ENCODE measurements at places on chromosomes 5 and 9.

- DNase-seq = no peak
These were observed 61.3 kb downstream of the ANKH start for GRCh38 chr5:14810282-14810681.

- no peak for DNase-seq
These were observed 35.4 kb downstream of the KDM4C start for GRCh38 chr9:6793203-6793602.

GRCh38 chr9:134942788-134943184 lies 25.1 kb upstream of the FCN1 start:
- DNase-seq = no peak

DNA sequence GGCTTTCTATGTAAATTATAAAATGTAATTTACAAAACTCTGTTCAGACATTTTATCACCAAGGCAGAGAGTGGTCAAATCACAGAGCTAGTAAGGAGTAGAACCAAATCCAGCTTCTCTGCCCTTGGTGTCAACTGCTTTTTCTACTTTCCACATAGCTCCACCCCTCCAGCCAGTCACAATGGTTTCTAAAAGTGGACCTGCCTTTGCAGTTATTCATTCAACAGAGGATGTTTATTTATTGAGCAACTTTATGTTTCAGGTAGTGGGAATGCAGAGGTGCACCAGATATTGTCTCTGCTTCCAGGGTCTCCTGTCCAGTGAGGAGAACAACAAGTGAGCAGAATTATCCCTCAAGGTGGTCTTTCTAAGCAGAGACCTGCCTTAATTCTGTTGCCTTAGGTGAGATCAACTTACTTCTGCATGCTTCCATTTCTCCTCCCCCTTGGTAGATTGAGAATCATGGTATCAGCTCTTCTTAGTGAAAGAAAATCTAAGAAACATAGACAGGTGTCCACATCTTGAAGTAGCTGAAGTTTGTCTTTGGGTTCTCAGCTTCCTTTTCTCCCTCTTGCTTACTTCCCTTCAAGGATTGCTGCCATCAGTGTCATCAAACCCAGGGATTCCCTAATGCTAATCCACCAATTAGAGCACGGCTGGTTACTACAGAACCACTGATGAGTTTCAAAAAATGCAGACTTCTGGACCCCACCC lies 17.2 kb upstream of the PDCD1LG2 start:
- no peak for DNase-seq

DNA sequence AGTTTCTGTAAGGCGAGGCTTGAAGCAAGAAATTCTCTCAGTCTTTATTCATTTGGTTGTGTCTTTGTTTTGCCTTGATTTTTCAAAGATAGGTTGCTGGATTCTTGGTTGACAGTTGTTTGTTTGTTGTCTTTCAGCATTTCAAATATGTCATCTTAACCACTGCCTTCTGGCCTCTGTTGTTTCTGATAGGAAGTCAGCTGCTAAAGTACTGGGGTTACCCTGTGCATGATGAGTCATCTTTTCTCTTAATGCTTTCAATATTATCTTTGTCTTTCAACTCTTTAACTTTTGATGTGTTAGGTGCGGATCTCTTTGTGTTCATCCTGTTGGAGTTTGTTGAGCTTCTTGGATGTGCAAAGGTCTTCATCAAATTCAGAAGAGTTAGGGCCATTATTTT lies 1571.3 kb downstream of the MAT2B start:
- no peak for DNase-seq

GRCh38 chr9:114112778-114113584 lies 13.9 kb upstream of the KIF12 start:
- no peak for DNase-seq

- DNase-seq = no peak
These were observed 30.2 kb downstream of the LRRTM2 start for GRCh38 chr5:138844812-138845513.

DNA sequence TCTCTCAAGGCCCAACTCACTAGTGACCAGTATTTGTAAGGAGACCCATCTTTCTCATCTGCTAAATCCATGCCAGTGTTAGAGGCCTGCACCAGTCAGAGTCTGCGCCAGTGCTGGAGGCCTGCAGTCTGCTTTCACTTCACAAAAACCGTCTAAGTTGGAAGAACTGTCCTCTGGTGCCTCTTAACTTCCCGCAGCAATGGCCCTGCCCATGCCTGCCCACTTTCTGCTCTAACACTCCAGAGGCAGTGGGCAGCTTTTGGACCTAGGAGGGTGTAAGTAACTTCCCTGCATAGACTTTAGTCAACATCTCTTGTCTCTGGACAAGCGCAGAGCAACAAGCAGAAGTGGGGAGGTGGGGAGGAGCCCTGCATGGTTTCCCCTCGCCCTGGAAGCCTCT lies 152.9 kb downstream of the AUH start:
- DNase-seq = no peak

Measured in NCI-H1105 (cell line).